ENCODE measurements at places on chromosomes 1 and 21. TPM values are rescaled to one million over a fixed set of nuclear protein-coding genes. Genes with fewer than 3 reads are reported as not detected.

The ALDH4A1 gene
- polyA plus RNA-seq, result 81.1 TPM

- DNase-seq, result no peak
Observed at GRCh38 chr1:118859999-118860398, 128.1 kb downstream of the TBX15 start.

DNA sequence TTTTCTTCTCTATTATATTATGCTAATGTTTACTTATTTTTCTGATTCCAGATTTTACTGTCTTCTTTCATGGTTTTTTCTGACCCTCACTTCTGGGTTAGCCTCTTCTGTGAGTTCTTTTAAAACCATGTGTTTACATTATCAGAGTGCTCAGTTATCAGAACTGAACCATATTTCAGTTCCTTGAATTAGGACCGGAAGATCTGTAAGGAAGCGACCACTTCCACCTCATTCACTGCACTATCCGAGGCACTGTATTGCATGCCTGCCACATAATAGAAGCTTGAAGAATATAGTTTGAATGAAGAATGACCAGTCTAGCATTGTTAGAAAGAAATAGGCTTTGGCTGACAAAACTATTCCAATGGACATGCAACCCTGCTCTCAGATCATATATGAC is 281.0 kb upstream of the DEPDC1 start:
- DNase-seq, result no peak

DNA sequence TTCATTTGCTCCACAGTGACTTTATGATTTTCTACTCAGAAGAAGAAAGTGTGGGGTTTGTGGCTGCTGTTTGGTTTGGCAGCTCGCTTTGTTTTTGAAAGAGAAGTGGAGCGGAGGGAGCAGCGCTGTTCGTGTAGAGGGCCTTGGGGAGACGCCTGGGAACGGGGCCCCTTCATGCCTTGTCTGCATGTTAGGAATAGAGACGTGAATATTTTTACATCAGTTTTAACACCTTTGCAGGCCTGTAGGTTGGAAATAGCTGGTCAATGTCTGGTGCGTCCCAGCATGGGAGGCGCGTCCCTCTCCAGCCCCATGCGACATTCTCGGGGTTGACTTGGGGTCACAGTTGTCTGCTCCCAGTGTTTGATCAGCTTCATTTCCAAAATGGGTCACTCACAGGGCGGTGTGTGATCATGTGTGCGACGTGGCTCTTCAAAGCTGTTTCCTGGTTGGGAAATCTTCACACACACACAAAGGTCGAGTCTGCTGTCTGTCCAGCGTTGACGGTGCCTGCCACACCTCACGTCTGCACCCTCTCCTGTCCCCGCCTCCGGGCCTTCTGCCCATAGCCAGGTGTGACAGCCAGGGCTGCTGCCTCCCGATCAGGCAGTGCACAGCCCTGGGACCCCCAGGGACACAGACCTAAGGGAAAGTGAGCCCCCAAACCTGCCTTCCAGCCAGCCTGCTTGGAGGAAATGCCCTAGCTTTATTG is 149.2 kb downstream of the PSMG1 start:
- peak; percentile 50 for DNase-seq

The CFAP141 gene
- polyA plus RNA-seq, result not detected

DNA sequence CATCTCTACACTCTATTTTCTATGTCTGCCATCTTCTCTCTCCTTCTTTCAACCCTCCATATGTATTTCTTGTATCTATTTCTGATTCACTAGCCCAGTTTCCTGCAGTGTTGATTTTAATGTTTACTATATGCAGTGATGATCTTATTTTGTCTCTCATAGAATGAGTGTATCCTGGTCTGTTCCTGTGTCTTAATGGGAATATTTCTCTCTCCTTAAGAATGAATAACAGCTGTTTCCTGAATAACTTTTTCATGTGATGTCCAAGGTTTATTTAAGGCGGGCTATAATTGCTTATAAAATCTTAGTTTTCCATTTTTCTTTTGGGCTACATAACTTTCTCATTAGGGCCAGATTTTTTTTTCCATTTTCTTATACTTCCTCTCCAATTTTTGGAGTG is 144.5 kb downstream of the C1orf21 start:
- DNase-seq, result no peak

- no peak for DNase-seq
Observed at GRCh38 chr1:30986755-30987154, 78.2 kb upstream of the SDC3 start.

The TNFRSF4 gene
- 2.7 TPM for polyA plus RNA-seq

The RHBDL2 gene
- polyA plus RNA-seq, result 1.6 TPM

DNA sequence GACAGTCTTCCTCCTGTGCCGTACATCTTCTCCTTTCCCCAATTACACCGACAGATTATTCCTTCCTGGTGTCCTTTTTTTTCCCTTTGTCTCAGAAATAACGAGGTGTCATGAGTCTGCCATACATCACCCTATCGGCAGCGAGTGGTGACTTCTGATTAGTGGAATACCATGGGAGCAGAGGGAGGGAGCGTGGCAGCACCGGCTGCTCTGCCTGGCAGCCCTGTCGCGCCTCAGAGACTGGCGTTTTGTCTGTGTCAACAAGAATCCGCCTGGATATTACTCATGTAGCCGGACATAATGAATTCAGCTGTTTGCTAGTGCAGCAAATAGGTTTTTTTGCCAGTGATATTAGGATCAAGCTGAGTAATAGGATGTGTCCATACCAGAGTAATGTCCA is 51.8 kb downstream of the UTP25 start:
- no peak for DNase-seq

GRCh38 chr1:69263921-69264391 is 303.8 kb upstream of the LRRC7 start:
- DNase-seq, result peak; percentile 85

- DNase-seq, result no peak
Observed at GRCh38 chr1:245215071-245215470, 60.3 kb downstream of the KIF26B start.

The KIF26B gene
- polyA plus RNA-seq, result 39.3 TPM

The PADI2 gene
- 2.6 TPM for polyA plus RNA-seq

The BROX gene
- 46.2 TPM for polyA plus RNA-seq

- no peak for DNase-seq
Observed at GRCh38 chr1:152577168-152577567, 3.1 kb downstream of the LCE3D start.

- no peak for DNase-seq
Observed at GRCh38 chr1:235009561-235010306, 118.9 kb downstream of the TOMM20 start.

GRCh38 chr1:196779093-196779492 is 4.5 kb downstream of the CFHR3 start:
- no peak for DNase-seq

GRCh38 chr1:54721719-54722118 is 6.1 kb downstream of the TTC4 start:
- no peak for DNase-seq

The TMPRSS15 gene
- polyA plus RNA-seq, result 0.22 TPM

- DNase-seq, result no peak
Observed at GRCh38 chr1:48864913-48865312, 88.2 kb upstream of the BEND5 start.

DNA sequence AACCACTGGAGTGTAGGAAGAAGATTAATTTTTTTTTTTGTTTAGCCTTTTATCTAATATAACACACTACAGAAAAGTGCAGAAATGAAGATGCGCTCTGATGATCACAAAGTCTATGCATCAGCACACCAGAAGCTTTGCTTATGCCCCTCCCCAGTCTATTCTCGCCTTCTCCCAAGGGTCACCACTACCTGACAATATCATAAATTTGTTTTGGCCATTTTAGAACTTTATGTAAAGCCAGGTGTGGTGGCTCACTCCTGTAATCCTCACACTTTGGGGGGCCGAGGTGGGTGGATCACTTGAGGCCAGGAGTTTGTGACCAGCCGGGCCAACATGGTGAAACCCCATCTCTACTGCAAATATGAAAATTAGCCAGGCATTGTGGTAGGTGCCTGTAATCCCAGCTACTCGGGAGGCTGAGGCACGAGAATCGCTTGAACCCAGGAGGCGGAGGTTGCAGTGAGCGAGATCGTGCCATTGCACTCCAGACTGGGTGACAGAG is 231.3 kb downstream of the FOXD2 start:
- DNase-seq, result no peak

GRCh38 chr1:112672842-112673241 is 1.6 kb upstream of the MOV10 start:
- DNase-seq, result no peak

DNA sequence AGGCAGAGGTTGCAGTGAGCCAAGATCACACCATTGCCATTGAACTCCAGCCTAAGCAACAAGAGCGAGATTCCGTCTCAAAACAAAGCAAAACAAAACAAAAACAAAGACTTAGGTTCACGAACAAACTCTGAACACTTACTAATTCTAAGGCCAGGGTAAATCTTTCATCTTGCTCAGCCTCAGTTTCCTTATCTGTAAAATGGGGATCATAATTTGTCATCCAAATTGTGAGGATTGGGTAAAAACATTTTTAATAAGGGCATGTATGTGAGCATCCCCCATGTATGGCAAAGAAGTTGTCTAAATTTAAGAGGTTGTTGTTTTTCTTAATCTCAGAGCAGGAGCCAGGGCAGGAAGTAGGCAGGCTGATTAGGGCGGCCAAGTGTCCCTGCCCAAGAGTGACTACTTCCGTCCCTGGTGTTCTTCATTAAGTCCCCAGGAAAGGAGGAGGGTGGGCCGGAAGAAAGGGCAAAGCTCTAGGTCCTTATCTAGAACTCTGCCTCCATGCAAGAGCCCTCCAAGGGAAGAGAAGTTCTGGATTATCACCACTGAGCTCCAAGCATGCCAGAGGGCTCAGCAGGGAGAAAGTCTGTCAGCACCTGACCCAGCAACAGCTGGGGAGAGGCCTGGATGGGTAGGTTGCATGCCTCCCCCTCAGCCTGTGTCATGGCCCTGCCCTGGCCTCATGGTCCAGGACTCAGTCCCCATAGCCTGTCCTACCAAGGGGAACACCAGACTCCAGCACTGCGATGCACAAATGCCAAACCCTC is 49.9 kb upstream of the CLIC4 start:
- DNase-seq, result no peak

The LCE1A gene
- polyA plus RNA-seq, result not detected

The ATP8B2 gene
- 27.2 TPM for polyA plus RNA-seq

- DNase-seq, result no peak
Observed at GRCh38 chr21:37061926-37062592, 10.8 kb downstream of the PIGP start.

DNA sequence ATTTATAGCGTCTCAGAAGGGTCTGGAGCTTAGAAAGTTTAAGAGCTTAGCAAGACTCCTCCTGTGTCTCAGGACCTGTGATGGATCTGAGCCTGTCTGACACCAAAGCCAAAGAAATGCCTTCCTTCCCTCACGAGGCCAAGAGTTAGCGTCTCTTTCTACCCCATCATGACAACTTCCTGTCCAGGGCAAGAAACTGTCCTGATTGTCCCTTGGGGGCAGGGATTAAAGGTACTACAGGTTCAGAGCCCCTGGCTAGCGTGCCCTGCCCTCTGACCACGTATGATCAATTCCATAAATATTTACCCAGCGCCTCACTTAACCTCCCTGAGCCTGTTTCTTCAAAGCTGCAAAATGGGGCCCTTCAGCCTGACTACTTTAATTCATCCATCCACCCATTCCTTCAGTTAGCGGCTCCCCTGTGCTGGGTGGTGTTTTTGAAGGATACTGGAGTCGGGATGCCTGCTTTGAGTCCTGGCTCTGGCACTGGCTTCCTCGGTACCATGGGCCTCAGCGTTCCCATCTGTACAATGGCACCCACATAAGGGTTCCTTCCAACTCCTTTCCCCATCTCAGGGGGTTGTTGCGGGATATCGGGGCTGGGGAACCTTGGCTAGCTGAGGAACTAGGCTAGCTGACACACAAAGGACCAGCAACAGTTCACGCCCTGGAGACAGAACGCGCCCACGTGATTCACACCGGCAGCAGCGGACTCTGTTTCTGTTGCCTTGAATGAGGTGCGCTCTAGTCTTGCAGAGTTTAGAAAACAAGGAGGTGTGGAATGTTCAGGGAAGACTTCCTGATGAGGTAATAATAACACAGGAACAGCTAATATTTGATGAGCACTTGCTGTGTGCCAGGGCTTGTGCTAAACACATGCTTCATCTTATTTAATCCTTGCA is 23.0 kb upstream of the EPHA2 start:
- no peak for DNase-seq

DNA sequence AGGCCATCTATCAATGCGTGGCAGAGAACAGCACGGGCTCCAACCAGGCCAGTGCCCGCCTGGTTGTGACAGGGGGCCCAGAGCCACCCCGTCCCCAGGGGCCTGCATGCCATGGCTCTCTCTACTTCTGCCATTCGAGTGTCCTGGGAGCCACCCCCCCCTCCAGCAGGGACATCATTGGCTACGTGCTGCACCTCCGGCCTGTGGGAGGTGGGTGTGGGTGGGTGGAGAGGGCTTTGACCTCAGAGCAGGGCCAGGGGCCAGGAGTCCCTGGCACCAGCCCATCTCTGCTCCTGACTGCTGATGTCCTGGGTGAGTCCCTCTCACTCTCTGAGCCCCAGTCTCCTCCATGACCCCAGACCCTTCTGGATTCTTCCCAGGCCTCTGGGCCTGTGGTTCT is 25.3 kb downstream of the SLC27A3 start:
- no peak for DNase-seq

DNA sequence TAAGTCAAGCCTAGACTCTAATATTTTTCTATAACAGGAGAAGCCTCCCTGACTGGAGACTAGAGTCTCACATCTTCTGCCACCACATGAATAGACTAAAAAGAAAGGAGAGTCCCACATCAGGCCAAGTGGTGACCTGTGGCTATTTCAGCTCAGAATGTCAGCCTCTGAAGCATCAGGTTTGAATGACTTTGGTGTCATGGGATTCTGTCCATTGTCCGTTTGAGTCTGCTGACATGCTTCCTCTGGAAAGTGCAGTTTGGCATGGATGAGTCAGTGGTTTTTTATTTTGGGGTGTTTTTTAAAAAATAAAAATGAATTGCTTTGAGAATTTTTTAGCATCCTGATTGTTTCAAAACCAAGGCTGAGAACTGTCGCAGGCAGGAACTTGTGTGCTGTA is 19.5 kb downstream of the DYRK3 start:
- no peak for DNase-seq

- no peak for DNase-seq
Observed at GRCh38 chr1:82880506-82880905, 1079.8 kb downstream of the ADGRL2 start.

- no peak for DNase-seq
Observed at GRCh38 chr21:42722153-42722552, 68.7 kb downstream of the PDE9A start.

DNA sequence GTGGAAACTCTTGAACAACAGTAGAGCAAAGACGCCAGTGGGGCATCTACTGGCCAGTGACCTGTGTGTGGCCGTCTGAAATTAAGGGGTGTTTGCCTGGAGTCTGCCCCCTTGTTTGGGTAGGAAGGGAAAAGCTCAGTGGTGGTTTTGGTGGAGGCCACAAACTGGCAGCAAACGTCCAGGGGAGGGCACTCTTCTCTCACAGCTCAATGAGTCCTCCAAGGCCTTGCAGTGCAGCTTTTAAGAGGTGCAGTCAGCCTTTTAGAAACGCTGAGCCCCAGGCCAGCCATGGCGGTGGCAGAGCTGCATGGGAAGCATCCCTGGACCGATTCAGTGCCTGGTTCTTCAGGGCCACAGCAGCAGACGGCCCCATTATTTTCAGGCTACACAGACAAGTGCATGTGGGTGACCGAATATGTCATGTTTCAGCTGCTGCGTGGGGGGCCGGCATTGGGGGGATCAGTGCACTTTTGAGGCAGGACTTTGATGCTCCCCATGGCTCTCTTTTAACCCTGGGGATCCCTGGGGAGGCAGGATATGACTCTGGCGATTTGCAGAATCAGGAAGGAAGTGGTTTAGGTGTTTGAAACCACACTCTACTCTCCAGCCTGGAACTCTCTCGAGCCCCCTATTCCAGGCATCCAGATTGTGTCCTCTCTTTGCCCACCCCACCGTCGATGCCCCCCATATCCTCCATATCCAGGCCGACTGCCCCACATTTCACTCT is 414.0 kb downstream of the PRDM2 start:
- peak; percentile 54 for DNase-seq
